NCI-H1694 (cell line): ENCODE measurements at places on chromosomes 6 and 20.
A peak's percentile ranks its signal among the peaks of the same experiment; 100 is the strongest.

GRCh38 chr20:51386586-51386985 is 155.9 kb downstream of the NFATC2 start:
- DNase-seq, result no peak

- DNase-seq, result no peak
These were observed 292.1 kb downstream of the CDKAL1 start for GRCh38 chr6:20826378-20826777.

DNA sequence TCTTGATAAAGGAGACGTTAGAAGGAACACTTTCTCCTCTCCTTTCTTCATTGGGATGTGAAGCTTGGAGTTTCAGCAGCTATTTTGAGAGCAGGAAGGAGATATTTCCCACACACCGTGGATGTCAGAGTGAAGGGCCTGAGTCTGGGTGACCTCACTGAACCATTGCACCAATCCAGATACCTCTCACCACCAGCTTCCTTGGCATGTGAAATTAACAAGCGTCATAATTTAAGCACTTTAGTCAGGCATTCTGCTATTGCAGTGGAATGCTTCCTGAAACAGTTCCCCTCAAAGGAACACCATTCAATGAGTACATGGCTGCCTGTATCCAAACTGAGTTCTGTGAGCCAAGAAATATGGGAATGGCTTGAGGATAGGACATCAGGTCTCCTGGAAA is 83.7 kb downstream of the CHMP4B start:
- DNase-seq, result no peak

DNA sequence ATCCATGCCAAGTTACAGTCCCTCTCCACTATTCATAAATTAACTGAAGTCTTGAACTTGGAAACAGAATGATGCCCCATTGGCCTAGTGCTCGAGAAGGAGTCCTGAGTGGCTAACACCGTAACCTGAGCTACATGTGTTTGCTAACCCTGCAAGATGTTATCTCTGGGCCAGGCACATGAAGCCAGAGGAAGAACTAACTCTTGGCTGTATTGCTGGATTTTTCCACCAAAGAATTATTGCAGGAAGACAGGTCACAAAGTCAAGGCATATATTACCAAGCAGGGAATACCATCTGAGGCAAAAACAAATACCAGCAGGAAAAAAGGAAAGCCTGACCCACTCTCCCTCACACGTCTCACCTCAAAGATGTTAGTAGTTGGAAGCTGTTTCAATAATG is 148.9 kb upstream of the PHACTR1 start:
- no peak for DNase-seq

DNA sequence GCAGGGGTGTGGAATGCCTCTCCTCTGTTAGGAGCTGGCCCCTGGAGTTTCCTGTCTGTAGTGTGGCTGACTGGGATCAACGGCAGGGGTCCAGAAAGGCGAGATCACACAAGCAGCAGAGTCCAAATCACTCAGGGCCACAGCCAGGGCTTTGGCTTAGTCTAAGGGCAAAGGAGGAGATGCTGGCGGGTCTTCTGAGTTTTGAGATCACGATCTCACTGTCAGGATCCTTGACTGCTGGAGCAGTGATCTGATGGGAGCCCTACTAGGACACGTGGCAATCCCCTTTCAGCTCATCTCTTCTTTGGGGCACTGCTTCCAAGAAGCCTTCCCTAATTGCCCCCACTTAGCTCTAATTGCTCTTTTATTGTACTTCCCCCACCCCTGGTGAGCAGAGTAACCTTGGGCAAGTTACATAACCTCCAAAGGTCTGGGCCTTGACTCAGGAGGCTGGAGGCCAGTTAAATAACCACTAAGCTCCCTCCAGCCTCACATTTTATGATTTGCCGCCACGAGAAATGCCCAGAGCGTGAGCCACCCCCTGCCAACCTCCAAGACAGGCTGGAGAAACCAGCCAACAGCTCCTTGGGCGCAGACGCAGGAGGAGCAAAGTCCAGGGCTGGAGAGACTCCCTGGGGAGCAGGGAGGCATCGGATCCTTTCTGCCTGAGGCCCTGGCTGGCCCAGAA is 12.0 kb downstream of the KCNK5 start:
- no peak for DNase-seq

DNA sequence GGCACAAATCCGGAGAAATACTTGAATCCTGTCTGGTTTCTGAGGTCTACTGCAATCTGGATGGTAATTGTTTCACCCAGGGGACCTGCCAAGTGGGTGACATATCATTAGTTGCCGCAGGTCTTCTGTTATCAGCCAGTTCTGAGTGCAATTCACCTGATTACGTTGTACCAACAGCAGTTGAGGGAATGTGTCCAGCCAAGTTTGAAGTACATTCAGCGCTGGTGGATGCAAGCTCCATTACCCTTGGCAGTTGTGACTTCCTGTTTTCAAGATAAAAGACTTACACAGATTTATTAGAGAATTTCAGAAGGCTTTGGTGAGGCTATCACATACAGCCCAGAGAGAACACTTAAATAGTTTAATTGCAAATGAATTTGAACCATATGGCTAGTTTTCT is 42.8 kb downstream of the FNDC1 start:
- DNase-seq, result no peak

- peak; percentile 54 for DNase-seq
These were observed 143.7 kb downstream of the RALGAPA2 start for GRCh38 chr20:20568604-20569205.

GRCh38 chr6:12395898-12396297 is 105.7 kb downstream of the EDN1 start:
- no peak for DNase-seq

GRCh38 chr6:124441450-124441849 is 520.8 kb upstream of the RNF217 start:
- no peak for DNase-seq

- DNase-seq, result peak; percentile 32
These were observed 5.2 kb upstream of the BPIFA3 start for GRCh38 chr20:33211817-33212424.

DNA sequence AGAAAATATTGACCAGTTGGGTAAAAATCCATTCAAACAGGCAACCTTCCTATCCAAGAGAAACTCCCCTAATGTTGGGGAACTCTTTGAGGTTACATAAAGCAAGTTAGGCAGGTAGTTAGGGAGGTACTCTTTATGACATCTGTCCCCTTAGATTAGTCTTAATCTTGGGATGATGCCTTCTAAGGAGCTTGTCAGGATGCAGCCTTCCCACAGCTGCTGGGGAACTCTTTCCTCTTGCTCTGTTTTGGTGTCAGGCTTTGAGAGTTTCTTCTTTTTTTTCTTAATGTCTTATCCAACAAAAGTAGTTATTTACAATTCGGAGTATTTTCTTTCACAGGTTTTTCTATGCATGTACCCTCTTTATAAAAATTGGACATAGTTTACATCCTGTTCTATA is 194.8 kb downstream of the CDKAL1 start:
- no peak for DNase-seq

DNA sequence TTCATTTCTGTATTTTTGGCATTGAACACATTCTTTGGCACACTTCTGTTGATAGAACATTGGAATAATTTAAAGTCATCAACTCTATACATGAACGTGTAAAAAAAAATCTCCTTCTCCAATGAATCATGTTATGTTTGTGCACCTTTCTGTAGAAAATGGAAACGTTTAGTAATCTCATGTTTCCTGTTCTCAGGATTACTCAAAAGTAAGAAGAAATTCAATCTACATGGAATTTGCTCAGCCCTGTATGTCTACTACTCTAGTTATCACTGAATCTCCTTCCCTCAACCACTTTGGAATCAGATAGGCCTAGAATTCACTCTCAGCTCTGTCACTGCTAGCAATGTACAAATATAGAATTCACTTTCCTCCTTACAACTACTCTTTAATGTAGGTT is 103.6 kb downstream of the COL21A1 start:
- DNase-seq, result no peak

- DNase-seq, result peak; percentile 29
These were observed 242.3 kb upstream of the RNF217 start for GRCh38 chr6:124719913-124720312.

DNA sequence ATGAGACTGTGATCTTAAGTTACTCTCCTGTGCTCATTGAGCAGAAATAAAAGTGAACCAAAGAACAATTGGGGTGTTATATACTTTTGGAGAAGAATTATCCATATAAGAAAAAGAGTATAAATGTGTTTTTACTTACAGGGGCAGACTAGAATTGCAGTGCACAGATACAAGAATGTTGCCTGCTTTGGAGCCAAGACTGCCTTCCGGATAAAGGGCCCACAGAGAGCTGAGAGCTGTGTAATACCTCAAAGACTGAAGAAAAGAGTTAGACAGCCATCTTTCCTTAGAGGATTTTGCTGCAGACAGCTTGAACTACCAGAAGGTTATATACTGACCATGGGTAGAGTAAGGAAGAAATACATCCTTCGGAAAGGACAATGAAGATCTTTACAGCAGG is 1235.5 kb upstream of the CITED2 start:
- DNase-seq, result no peak

GRCh38 chr6:157038610-157039009 is 261.4 kb downstream of the ARID1B start:
- DNase-seq, result no peak

DNA sequence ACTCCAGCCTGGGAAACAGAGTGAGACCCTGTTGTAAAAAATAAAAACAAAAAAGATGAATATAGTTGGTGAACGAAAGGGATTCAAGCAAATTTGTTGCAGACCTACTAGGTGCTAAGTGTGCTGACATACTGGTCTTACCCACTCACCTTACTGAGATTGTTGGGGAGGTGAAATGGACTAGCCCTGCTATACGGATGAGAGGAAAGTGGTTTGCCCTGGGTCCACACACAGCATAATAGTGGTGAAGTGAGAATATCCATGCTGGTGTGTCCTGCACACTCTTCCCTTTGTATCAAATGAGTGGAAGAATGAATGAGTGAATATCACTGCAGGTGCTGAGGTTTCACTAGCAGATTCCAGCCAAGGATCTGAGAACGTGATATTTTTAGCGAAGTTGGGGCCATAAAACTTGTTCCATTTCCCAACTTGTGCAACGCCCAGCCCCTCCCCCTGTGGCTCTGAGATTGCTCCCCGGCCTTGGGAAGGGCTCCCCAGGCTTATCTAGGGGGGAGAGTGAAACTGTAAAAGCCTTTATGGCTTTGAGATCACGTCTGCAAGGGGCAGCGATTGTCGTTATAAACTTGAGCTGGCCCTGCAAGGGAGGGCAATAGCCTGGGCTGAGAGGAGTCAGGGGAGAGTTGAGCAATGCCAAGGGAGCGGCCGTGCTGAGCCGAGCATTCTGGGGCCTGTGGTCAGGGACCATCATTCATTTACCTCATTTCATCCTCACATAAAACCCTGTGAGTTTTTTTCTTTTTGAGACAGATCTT is 33.2 kb upstream of the TTPAL start:
- DNase-seq, result no peak

DNA sequence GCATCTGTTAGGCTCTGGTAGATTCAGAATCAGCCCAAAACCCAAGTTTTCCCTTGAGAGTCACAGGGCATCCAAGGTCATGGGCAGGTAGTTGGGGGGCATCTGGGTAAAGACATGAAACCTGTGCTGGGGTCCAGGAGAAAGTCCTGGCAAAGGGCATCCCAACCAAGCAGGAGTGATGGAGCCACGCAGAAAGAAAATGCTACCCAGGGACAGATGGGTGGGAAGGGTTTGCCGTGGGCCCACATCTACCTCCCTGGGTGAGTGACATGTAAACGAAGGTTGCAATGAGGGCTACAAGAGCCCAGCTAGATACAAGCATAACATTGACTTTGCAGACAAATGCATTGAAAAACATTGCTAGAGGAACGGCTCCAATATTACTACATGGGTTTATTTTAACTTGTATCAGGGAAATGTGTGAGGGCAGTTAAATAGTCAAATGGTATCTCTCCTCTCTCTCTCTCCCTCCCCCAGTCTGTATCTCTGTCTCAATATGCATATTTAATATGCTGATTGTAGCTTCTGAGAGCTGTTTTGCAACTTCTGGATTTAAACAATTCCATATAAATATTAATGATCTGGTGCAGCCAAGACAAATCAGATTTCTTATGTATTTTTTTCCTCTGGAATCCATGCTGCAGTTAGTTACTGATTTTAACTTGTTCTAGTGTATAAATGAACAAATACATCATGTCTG is 135.7 kb downstream of the SYNDIG1 start:
- no peak for DNase-seq
